ENCODE measurements at places on chromosomes 4 and X.
A peak's percentile ranks its signal among the peaks of the same experiment; 100 is the strongest.

DNA sequence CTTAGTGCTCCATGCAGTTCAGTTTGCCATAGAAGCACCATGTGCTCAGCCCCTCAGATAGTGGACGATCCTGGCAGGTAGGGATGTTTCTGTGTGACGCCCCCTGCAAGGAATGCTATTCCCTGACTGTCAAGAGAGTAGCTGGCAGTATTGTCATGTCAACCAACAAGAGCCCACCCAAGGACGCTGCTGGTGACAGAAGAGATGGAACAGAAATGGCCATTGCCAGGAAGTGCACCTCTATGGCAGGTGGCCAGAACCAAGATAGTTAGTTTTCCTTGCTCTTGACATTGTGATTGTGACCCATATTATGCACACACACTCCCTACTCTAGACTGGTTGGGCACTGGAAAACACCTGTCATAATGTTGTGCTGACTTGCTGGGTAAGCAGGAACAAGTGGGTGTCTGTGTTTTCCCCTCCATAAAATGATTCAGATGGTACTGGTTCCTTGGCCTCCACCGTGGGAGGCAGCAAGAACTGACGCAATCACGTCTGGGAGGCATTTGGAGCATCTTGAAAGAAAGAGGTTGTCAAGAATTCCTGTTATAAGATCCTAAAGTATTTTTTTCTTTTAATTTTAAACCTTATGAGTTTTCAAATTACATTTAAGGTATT is 507.9 kb downstream of the MID1IP1 start:
- DNase-seq = no peak

GRCh38 chr4:4206204-4206603 is 20.5 kb downstream of the OTOP1 start:
- no peak for DNase-seq

DNA sequence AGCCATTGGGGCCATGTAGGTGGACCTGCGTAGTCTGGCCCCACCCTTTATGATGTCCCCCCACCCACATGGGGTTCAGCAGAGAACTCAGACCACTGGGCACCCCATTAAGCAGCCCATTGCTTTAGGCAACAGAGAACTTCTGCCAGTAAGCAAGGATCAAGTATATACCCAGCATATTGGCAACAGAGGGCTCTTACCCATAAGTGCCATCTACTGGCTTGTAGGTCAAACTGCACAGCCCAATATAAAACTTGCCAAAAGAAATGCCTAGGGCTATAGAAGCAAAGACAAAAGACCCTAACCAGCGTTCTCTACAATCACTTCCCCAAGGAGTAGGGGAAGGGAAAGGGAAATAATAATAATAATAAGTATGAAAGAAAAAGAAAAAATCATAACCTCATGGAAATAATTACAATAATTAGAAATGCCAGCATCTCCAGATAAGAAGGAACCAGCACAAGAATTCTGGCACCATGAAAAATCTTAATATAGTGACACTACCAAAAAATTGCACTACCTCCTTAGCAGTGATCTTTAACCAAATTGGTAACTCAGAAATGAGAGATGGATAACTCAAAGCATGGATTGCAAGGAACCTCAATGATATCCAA is 1090.7 kb downstream of the FAT4 start:
- peak; percentile 68 for DNase-seq

- DNase-seq = no peak
These were observed 645.9 kb downstream of the PCDH7 start for GRCh38 chr4:31366041-31366440.

DNA sequence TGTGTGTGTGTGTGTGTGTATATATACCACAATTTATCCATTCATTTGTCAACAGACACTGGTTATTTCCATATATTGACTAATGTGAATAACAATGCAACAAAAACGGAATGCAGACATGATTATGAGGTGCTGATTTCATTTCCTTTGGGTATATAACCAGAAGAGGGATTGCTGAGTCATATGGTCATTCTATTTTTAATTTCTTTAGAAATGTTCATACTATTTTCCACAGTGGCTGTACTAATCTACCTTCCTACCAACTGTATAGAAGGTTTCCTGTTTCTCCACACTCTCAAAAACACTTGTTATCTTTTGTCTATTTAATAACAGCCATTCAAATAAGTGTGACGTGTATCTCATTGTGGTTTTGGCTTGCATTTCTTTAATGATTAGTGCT is 269.9 kb downstream of the OPHN1 start:
- DNase-seq = no peak

GRCh38 chr4:19159874-19160273 is 1091.8 kb upstream of the SLIT2 start:
- no peak for DNase-seq

- no peak for DNase-seq
These were observed 34.9 kb downstream of the ELF2 start for GRCh38 chr4:139142087-139142486.

GRCh38 chrX:52284865-52285264 is 84.0 kb upstream of the XAGE2 start:
- DNase-seq = no peak

DNA sequence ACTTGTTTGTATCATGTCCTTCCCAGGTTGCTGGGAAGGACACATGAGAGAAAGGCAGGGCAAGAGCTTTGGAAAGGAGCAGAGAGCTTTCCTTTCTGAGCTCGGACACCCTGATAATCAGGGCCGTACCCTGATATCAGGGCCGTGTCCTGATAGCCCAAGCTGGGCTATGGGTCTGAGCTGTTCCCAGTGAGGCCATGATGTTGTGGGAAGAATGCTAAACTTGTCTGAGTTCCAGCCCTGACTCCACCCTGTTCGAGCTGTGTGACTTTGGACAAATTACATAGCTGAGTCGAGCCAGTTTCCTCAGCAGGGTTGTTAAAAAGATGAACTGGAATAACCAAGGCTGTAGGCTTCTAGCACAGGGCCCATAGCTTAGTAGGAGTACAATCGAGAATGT is 3.3 kb upstream of the CXCR3 start:
- no peak for DNase-seq

DNA sequence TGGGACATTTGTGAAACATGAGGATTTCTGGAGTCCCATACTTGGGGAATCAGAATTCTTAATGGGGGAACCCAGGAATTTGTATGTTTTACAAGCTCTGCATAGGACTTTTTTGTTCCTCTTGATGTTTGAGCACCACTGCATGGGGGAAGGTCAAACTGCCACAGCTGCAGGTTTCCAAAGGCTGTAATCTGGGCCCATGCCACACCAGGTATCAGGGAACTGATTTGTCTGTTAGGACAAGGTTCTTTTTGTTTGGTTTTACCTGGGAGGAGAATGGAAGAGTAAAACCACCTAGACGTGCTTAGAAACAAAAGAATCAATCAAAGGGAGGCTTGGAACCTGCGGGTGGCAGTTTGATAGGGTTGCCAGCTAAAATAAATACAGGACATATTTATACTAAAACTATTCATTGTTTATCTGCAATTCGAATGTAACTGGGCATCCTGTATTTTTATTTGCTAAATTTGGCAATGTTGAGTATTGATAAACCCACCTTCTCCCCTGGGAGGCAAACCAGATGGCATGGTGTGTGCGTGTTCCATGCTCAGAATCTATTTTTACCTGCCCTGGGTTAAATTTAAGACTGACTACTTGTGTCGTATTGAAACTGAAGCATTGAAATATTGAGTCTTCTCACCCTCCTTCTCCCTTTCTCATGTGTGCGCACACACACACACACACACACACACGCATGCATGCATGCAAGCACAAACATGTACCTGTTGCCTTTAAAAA is 63.7 kb downstream of the TMEM164 start:
- DNase-seq = no peak

DNA sequence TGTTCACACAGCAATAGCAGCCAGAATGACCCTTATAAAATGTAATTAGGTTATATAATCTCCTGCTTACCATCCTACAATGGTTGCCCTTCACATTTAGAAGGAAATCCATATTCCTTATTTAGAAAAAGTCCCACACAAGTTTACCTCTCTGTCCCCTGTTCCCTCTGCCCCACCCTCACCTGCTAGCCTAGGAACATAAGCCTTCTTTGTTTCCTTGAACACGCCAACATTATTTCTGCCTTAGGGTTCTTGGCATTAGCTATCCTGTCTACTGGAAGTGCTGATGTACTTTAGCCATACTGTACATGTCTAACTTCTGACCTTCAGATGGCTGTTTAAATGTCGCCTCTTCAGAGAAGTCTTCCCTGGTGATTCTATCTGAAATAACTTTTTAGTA is 28.4 kb upstream of the USP53 start:
- no peak for DNase-seq

DNA sequence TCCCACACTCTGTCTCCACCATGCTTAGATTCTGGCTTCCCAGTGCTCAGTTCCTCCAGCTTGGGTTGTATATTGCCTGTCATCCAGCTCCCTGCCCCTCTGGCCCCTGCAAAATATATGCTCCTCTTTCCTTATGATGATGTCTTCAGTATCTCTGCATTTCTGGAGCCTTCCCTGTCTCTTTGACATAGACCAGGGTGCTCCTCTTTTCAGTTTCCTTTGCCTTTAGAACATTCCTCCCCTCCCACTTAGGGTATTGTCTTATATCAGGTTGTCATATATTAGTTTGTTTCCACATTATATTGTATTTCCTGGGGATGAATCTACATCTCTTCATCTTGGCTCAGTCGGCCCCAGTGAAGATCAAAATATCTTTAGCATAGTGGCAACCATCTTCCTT is 526.4 kb downstream of the MID1IP1 start:
- no peak for DNase-seq

GRCh38 chr4:126482311-126482710 is 1150.4 kb upstream of the INTU start:
- no peak for DNase-seq

- no peak for DNase-seq
These were observed 22.3 kb upstream of the RNF150 start for GRCh38 chr4:141155586-141155985.

DNA sequence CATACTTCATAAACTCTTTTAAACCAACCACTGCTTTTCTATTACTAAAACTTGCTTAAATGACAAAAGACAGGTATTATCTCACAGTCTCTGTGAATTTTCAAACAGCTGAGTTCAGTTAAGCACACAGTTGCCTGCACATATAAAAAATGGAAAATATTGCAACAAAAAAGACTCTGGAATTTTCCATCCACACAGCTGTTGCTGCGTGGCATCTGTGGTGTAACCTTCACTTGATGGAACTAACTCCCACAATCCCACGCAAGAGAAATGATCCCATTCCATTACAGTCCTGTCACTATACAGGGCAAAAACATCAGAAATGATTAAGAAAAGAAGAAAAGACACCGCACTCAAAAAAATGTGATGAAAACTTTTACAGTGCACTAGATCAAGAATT is 149.8 kb upstream of the TBL1X start:
- no peak for DNase-seq

DNA sequence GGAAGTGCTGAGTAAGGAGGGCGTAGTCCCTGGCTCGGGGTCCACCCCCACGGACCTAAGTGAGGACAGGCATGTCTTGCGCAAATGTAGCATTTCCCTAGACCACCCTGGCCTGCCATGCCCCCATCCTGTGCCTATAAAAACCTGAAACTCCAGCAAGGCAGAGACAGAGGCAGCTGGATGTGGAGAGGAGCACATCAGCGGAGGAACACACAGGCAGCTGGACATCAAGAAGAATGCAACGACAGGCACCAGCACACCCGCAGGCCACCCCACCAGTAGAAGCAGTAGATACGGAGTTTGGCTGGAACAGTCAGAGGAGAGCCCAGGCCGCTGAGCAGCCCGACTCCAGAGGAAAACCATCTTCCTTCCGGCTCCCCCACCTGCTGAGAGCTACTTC is 345.9 kb downstream of the FSTL5 start:
- DNase-seq = no peak

Measured in GM23338 (cell line).